SK-N-MC (cell line): ENCODE measurements at places on chromosomes 3 and 15.
A peak's percentile ranks its signal among the peaks of the same experiment; 100 is the strongest.

- no peak for DNase-seq
Measured at GRCh38 chr3:188437926-188438325, 284.0 kb downstream of the LPP start.

- DNase-seq, result no peak
Measured at GRCh38 chr3:161139686-161140085, 34.5 kb upstream of the B3GALNT1 start.

DNA sequence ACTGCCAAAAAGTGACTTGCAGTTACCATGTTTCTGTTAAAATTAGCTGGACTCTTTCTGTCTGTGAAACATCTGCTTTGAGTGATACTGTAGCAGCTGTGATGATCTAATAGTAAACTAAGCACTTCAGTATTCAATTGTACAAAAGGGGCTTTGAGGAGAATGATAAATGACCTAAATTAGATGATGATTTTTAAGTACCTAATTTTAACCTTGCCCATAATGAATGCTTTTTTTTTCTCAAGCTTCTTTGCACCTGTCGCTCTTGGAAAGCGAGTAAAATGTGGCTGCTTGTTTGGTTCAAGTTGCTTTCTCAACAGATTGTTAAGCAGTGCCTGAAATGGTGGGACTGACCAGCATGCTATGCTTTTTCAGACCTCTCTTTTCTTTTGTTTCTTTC lies 752.3 kb downstream of the EPHA3 start:
- no peak for DNase-seq

- DNase-seq, result no peak
Measured at GRCh38 chr3:176798680-176799079, 398.6 kb downstream of the TBL1XR1 start.

GRCh38 chr15:95793231-95793630 lies 537.3 kb upstream of the NR2F2 start:
- DNase-seq, result peak; percentile 85

GRCh38 chr15:98786717-98787116 lies 138.4 kb downstream of the IGF1R start:
- no peak for DNase-seq

- DNase-seq, result no peak
Measured at GRCh38 chr3:113113361-113113760, 98.0 kb upstream of the BOC start.

DNA sequence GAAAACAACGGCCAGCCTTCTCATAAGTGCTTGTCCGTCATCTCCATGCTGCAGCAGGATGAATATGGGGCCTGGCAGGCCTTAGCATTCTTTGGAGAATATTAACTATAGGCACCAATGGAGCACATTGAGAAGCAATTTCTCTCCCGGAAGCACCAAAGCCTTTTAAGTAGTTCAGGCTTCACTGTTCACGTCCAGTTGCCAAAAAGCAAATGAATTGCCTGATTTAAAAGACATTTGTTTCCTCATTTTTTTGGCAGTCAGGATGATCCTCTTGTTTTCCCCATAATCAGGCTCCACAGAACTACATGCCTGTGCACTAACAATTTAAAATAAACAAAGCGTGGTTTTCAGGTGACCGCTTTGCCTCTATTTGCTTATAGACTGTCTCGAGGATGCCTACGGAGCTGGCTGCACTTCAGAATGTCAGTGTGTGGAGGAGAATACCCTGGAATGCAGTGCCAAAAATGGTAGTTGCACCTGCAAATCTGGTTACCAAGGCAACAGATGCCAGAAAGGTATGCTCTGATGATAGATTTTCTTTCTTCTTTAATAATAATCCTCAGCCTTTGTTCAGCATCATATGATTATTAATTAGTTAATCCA lies 725.2 kb upstream of the GOLIM4 start:
- no peak for DNase-seq

- no peak for DNase-seq
Measured at GRCh38 chr3:141853081-141853601, 23.3 kb upstream of the ATP1B3 start.
